Stomach (tissue), 19 donors: ENCODE measurements at places on chromosomes 3 and 15. TPM values are rescaled to one million over a fixed set of nuclear protein-coding genes. Genes with fewer than 3 reads are reported as not detected.
A peak's percentile ranks its signal among the peaks of the same experiment; 100 is the strongest.

Gene ADPGK
- 76.4 TPM for total RNA-seq

Gene KLHL6
- total RNA-seq = 0.58 TPM

Gene PPP1R14D
- 2.2 TPM for total RNA-seq

Gene CGGBP1
- total RNA-seq = 74.3 TPM

Gene ZMYND10
- 0.87 TPM for total RNA-seq

Gene PIK3R4
- total RNA-seq = 20.4 TPM

Gene ZNF35
- 3.6 TPM for total RNA-seq

Gene UBL7
- 131 TPM for total RNA-seq

Gene CHRD
- total RNA-seq = 9.9 TPM

Gene SCAMP2
- 30.3 TPM for total RNA-seq

Gene CRABP1
- not detected for total RNA-seq

Gene RARRES1
- total RNA-seq = 0.43 TPM

Gene GATM
- total RNA-seq = 53.3 TPM

GRCh38 chr3:118813472-118813871 lies 221.2 kb downstream of the IGSF11 start:
- DNase-seq = no peak

- no peak for DNase-seq
Observed at GRCh38 chr3:30256474-30256873, 349.9 kb upstream of the TGFBR2 start.

DNA sequence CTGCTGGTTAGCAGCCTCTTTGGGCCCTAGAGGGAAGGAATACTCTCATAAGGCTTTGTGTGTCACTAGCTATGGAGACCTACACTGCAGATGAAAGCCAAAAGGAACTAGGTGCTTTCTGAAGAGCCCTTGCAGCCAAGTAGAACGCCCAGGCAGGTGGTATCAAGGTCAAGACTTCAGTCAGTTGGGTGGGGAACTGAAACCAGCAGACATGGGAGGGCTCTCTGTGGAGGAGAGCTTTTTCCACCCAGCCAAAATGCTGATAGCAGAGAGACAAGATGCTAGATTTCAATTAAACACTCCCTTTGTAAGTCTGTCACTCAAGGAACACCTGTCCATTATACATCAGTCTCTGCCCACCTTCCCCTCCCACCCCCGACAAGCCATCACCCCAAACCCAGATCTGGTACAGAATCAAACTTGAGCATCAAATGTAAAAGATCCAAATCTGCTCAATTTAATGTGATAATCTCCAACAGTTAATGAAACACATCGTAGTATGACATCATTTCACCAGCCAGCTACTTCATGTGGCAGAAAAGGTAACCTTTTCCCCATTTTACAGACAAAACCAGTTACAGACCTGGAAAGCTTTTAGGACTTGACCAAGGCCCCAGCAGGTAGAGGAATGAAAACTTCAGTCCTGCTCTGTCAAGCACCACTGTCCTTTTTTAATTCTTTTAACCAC lies 14.6 kb downstream of the MRPS25 start:
- no peak for DNase-seq

DNA sequence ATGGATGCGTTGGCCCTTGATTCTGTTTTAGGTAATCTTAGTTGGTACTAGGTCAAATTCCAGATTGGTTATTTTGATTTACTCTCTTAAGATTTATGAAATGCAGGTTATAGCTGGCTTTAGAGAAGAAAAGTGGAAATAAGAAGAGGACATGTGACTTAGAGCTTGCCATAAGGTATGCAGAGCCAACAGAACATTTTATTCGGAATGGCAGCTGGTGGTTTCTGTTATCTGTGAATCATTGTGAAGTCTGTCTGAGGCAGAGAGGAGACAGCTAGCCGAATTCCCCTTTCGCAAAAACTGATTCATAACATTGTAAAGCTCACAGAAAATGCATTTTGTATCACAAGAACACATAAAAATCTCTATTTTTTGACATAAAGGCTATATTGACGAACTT lies 82.1 kb downstream of the FILIP1L start:
- no peak for DNase-seq

DNA sequence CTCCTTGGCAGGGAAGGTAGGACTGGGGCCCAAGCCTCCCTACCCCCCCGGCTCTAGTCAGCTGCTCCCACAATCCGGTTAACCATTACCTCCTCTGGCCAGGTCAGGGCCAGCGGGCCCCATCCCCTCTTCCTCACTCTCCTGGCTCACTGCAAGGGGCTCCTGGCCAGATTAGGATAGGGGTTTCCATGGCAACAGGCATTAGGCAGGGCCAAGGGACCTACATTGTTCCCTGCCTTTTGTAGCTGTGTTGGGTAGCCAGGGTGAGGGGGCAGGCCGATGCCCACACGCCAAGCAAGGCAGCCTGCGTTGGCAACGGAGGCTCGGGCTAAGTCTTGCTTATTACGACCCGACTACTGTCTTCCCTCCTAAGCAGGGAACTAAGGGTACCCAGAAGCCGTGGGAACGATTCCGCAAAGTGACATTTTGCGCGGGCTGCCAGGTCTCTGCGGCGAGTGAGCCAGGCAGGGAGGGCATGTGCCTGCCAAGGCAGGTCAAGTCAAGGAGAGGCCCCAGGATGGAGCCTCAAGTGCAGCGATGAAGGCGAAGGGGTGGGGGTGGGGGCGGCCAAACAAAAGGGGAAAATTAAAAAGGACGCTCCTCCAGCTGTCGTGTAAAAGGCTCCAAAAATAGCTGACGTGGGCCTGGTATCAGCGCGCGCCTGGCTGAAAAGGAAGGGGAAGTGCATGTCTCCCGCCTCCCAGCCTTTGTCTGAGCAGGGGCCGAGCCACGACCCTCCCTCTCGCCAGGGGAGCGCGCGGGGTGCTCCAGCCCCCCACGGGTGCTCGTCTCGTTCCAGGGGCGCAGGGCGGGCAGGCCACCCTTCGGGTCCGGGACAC lies 919 bp downstream of the IDH2 start:
- peak; percentile 79 for DNase-seq

DNA sequence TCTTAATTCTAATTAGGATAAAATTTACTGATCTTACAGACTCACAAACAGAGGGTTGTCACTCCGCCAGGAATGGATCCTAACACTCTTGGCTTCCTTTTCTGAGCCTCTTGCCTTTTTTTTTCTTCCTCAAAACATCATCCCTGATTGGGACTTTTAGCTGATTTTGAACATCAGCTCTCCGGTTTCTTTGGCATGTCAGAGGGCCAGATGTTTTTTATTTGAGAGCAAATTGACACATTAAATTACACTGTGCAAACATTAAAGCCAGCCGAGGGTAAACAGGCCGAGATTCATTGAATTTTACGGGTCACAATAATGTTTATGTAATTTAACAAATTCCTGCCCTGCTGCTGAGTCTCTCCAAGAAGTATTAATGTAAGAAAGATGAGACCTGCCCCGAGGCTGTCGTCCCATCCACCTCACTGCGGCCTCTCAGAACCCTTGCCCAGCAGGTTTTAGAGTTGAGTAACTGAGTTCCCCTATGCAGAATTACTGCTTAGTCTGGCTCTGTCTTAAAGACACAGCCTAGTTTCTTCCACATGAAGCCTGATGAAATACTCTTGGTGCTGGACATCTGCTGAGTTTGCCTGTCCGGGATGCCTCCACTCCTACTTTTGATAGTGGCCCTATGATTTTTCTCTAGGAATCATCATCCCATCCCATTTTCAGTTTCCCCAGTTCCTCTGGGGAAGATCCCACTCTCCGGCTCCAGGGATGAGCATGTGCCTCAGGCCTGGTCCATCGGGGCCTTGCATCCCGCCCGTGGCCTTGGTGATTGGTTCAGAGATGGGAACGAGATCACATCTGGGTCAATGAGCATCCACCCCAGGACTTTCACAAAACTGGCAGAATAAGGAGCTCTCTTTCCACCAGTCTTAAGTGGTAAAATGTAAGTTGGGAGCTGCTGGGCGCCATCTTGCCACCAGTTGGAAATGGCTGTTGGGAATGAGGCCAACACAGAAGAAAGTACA lies 226.6 kb upstream of the TLE3 start:
- DNase-seq = peak; percentile 36

DNA sequence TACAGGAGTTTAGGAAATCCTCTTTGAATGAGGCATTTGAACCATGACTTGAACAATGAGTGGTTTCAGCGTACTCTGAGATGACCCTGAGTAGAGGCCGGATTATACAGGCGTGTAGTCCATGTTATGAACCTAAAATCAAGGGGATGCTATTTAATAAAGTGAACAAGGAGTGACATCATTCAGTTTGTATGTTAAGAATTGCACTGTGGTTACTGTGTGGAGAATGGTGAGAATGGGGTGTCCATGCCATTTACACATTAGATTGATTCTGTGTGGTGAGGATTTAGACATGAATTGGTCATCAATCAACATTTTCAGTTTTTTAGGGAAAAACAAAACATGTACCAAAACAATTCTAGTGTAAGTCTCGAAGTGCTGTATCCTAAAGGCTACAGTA lies 65.8 kb downstream of the TPRG1 start:
- no peak for DNase-seq

- peak; percentile 56 for DNase-seq
Observed at GRCh38 chr3:4906107-4906621, 73.1 kb upstream of the BHLHE40 start.

DNA sequence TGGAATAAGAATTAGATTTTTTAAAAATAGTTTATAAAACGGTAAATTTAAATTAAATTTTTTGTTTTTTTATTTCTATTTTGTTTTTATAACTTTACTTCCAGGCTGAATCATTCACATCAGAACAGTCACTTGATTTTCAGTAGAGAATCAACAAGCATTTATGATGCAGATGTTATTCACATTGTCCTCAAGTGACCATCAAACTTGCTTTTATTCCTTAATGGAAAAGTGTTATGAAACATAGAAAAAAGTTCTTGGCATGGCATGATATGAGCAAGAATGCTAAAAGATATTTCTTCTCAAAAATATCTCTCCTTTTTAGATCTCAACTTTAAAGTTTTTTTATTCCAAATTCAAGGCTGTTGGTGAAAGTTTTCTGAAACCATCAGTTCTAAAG lies 70.9 kb upstream of the TGFBR2 start:
- no peak for DNase-seq

DNA sequence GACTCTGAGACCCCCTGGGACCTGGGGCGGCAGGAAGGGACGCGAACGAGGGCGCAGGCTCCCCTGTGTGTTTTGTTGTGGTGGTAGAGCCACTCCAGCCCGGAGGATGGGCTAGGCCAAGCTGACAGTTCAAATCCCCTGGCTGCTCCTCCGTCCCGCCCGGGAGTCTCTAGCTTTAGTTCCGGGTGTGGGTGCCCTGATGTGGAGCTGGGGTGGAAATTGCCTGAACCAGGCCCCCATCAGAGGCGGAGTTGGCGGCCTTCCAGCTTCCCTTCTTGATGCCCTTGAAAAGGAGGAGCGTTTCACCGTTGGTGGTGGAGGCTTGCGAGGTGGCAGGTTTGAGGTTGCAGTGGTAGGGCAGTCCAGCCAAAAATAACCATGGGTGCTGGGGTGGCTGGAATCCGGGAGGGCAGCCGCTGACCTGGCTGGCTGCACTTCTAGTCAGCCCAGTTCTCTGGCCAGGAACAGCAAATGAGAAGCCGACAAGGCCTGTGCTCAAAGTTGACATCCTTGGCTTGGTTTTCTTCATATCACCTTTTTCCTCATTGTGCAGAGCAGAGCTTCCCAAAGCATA lies 817 bp downstream of the CLK3 start:
- peak; percentile 91 for DNase-seq

DNA sequence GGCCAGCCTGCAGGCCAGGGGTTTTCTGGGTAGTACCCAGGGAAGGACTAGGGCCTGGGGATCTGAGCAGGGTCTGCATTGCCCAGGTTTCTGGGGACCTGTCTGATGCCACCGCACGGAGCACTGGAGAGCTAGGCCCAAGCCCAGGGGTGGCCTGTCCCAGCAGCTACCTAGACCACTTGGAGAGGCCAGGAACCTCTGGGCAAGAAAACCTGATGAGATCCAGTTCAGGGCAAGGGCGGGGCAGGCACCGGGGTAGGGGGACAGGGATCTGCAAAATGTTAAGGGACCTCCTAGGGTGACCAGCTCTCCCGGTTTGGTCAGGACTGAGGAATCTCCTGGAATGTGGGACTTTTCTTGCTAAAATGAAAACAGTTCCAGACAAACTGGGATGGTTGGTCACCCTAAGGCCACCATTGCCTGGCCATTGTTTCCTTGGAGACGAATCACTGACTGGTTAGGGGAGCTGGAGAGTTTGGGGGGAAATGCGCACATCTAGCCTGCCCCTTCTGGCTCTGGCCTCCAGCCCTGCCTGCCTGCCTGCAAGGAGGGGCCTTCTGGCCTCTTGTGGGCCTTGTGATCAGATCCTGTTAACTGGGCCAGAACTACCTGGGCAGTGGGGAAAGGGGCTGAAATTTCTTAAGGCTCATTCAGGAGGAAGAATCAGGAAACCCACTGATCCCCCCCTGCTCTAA lies 117.4 kb upstream of the TLE3 start:
- DNase-seq = no peak

- no peak for DNase-seq
Observed at GRCh38 chr15:101175401-101175800, 76.4 kb downstream of the CHSY1 start.

- DNase-seq = no peak
Observed at GRCh38 chr15:69704700-69705099, 252.1 kb downstream of the RPLP1 start.

DNA sequence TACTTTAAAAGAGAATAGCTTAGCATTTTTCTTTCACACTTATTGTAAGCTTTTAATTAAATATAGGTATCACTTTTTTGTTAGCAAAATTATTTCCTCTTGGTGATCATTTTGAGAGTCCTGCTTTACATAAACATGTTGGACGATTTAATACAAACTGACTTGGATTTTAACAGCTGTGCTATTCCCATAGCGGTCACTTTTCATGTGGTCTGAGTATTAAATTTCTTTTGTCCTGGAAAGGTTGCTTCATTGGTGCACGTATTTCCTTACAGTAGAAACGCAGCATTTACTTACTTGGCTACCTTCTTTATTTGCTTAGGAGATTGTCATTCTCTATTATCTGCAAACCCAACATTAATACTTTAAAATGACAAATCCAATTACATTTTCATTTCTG lies 109.4 kb downstream of the ATG7 start:
- DNase-seq = no peak

GRCh38 chr3:65483480-65483879 lies 555.2 kb downstream of the MAGI1 start:
- peak; percentile 81 for DNase-seq

GRCh38 chr3:48564022-48564421 lies 441 bp upstream of the UCN2 start:
- DNase-seq = no peak

DNA sequence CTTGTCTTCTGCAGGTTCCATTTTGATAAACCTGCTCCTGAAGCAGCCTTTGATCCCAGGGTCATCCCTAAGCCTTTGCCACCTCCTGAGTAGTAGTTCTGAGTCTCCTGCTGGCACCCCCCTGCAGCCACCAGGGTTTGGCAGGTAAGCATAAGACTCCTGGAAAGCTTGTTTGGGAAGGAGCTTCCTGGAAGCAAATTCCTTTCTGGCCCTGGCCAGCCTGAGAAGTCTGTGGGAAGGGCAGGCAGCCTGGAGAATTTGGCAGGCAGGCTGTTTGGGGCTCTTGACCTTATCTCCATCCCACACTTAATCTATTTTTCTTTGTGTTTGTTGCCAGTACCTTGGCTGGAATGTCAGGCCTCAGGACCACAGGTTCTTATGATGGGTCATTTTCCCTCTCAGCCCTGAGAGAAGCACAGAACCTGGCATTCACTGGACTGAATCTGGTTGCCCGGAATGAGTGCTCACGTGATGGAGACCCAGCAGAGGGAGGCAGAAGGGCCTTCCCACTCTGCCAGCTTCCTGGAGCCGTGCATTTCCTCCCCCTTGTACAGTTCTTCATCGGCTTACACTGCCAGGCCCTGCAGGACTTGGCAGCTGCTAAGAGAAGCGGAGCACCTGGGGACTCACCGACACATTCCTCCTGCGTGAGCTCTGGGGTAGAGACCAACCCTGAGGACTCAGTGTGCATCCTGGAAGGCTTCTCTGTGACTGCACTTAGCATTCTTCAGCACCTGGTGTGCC lies 13.4 kb downstream of the ATRIP start:
- DNase-seq = no peak

- DNase-seq = no peak
Observed at GRCh38 chr3:169295912-169296570, 367.5 kb downstream of the MECOM start.
